ENCODE measurements at places on chromosomes 12 and 14.

GRCh38 chr12:111976291-111976690, 36.7 kb downstream of the TMEM116 start:
- no peak for DNase-seq

GRCh38 chr12:4154672-4155225, 118.8 kb upstream of the CCND2 start:
- DNase-seq: no peak

GRCh38 chr14:100212476-100213333, 26.2 kb upstream of the YY1 start:
- no peak for DNase-seq

DNA sequence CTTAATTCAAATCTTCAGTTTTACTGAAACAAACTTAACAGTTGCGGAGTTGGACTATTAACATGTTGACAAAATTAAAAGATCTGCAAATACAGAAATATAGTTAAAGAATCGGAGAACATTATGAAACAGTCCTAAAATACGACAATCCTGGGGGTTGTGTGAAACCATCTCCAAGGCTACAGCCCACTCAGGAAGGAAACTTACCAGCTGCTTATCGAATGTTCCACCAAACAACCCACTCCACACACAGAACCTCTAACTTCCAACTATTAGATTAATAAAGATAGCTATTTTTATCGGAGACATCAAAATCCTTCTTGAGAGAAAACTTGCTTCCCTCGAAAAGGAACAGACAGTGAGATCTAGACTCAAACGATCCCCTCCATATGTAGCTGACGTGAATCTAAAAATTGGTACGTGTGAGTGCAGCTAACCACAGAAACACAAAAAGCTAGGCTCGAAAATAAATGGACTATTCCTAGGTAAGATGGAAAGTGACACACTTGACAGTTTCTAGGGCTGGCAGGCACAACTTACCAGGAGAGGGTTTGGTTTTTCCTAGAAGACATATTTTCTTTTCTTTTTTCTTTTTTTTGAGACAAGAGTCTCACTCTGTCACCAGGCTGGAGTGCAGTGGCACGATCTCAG, 12.9 kb downstream of the VPS37B start:
- no peak for DNase-seq

GRCh38 chr12:39464976-39465695, 22.2 kb upstream of the KIF21A start:
- peak; percentile 8 for DNase-seq

GRCh38 chr14:102316338-102316742, 3.2 kb upstream of the ZNF839 start:
- peak; percentile 30 for DNase-seq

- DNase-seq: no peak
Measured at GRCh38 chr12:25617991-25618390, 64.9 kb upstream of the LMNTD1 start.

DNA sequence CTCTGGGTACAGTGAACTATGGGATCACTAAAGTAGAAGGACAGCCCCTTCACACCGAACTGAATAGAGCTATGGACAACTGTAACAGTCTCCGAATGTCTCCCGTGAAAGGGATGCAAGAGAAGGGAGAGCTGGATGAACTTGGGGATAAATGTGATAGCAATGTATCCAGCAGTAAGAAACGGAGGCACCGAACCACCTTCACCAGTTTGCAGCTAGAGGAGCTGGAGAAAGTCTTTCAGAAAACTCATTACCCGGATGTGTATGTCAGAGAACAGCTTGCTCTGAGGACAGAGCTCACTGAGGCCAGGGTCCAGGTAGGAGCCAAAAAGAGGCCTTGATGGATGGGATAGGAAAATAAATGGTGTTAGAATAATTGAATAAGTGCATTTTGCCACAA, 3.5 kb downstream of the ALX1 start:
- DNase-seq: no peak

DNA sequence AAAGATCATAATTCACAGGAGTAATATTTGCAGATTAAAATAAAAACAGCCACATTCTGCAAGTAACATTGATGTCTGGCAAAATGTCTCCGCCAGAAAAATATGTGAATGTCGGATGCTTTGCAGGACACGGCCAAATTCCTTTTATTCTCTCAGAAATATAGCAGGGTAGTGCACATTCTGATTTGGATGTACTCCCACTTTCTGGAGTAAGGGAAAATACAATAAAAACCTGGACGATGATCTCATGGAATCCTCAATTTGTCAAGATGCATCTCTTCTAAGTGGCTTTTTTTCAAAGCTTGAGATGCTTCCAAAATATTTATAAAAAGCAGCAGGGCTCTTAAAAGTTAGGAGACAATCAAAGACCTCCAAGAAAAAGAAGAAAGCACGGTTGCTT, 133.3 kb downstream of the TBX5 start:
- no peak for DNase-seq
